Stimulated activated CD4-positive, alpha-beta T cell treated with anti-CD3 and anti-CD28 coated beads, Interleukin-15, amount 100 ng/mL, for 1 hour (primary cell): ENCODE measurements at places on chromosomes 2 and 18.

DNA sequence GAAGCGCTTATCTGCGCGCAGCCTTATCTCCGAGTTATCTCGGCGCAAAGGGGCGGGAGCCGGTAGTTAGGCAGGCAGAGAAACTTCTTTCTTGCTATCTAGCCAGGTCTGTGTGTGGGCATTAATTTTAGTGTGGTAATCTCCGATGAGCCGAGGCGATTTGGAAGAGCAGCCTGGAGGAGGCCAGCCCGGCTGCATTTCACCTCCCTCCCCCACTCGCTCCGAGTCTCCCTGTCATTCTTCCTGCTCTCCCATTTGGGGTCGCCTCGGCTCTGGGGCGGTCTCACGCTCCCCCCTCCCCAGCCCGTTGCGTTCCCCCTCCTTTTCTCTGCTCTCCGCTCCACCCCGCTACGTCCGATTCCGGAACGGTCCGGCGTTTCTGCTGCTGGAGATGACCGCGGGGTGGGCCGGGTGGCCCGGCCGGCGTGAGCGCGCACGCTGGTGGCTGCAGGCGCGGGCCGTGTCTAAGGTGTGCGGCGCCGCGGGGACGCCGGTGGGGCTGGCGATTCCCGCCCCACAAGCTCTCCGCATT lies 566 bp downstream of the GATA6 start:
- no peak for DNase-seq

GRCh38 chr2:207390302-207391095 lies 139.3 kb upstream of the CREB1 start:
- DNase-seq = no peak

DNA sequence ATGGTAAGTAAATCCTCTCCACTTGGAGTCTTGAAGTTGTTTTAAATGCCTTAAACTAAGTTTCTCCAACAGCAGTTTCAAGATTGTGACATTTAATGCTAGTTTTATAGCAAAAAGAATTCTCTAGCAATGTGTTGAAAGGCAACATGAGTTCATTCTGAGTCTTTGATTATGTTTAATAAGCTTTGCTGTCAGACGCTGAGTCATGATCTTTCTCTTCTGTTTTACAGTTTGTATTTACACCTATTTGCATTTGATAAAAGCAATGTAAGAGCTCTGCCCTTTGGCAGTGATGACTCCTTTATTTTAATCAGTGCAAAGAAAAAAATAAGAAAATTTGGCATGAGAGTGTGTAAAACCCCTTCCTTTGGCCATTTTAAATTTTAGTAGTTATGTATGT lies 497.7 kb downstream of the STK39 start:
- no peak for DNase-seq

DNA sequence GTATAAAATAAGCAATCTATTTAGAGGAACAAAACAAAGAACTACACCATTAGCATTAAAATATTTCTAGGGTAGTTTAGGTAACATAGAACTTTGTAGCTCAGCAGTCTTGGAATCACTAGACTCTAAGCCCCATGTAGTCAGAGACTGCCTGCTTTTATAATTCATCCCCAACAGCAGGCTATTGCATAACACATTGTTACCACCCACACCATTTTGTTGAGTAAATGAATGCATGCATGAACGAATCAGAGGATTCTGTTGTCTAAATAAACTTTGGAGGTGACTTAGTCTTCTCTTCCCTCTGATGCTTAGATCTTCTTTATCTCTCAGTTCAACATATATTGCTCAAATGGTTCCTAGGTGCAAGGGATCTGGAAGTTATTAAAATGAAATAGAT lies 167.6 kb upstream of the TNP1 start:
- DNase-seq = no peak

- no peak for DNase-seq
Measured at GRCh38 chr2:173218326-173219056, 136.2 kb upstream of the CDCA7 start.

GRCh38 chr18:60554967-60555366 lies 182.4 kb upstream of the MC4R start:
- no peak for DNase-seq

GRCh38 chr2:37167636-37168180 lies 10.9 kb upstream of the EIF2AK2 start:
- no peak for DNase-seq

DNA sequence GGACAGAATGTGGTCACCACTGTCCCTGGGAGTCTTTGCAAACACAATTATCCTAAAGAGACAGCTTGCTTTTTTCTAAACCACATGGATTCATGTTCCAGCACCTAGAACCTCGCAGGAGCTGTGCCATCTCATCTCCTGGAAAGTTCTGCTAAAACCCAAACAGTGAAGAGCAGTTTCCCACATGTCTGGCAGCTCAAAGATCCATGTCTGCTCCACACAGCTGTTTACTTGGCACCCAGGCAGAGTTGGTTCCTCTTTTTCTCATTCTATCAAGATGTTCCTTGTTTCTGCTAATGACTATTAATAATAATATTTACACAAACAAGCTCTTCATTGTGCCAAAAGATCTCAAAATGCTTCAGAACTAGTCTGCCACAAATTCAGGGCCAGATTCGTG lies 30.1 kb upstream of the PID1 start:
- no peak for DNase-seq

DNA sequence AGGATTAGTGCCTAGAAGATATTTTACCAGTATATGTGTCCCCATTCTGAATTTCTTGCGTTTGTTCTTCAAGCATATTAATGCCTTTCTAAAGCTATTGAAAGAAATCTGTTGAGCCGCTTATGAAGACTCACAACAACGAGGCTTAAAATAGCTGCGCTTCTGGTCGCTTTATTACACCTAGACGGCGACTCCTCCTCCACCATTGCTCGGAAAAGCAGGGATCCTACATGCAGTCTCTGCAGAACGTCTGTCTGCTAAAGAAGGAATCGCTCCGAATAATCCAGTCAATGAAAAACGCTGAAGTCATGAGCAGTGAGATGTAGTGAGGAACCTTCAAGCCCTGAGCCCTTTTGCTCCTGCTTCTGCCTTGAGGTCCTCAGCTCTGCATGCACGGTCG lies 94.8 kb upstream of the ZNF516 start:
- DNase-seq = no peak

- DNase-seq = no peak
Measured at GRCh38 chr18:58348517-58348916, 280.4 kb downstream of the ALPK2 start.

- DNase-seq = no peak
Measured at GRCh38 chr2:43227830-43228281, 1.4 kb upstream of the ZFP36L2 start.

- no peak for DNase-seq
Measured at GRCh38 chr2:147910990-147911473, 66.2 kb downstream of the ACVR2A start.

- DNase-seq = no peak
Measured at GRCh38 chr2:63058144-63058920, 7.7 kb downstream of the OTX1 start.

DNA sequence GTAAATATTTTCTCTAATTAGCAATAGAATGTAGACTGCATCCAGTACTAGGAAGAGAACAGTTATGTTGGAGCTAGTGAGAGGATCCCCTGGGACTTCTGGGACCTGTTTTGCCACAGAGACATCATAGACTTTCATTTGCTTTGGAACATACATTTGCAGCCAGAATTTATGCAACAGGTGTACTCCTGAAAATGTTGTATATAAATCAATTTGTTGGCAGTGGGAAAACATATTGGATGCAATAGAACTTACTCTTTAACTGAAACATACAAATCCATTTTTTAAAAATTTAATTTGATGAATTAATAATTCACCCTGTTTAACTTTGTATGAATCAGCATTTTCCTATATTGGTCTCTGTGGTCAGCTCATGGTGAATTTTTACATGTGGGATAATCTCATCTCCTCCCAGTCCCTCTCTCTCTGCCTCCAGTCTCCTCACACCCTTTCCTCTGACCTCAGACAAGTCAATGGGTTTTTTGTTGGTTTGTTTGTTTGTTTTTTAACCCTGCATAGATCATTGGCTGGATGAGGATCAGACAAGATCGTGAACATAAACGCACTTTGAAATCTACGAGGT lies 263.0 kb downstream of the LPIN1 start:
- no peak for DNase-seq

DNA sequence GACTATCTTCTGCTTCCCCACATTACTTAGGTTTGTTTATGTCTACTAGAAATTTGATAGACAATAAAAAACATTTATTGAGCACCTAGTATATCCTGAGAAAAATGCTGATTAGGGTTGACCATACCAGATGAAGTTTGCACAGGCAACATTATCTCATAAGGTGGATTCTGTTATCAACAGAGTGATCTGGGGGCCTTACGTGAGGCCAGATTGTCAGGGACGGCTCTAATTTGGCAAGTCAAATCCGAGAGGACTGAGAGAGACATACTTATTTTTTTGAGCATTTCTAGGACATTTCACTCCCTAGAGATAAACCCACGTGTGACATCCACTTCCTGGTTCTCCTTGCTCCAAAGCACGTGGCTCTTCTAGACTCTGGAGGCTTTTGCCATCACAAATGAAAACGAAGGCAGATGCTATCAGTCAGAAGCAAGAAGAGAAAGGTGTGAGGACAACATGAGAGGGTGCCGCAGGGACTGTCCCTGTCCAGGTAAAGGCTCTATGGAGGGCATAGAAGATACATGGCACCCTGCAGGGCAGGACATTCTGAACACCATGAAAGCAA lies 168.0 kb upstream of the REV1 start:
- no peak for DNase-seq
